ENCODE measurements at places on chromosomes 7 and 10.

GRCh38 chr7:134024739-134025138 is 102.4 kb upstream of the LRGUK start:
- DNase-seq = no peak

GRCh38 chr10:609262-609658 is 80.2 kb downstream of the DIP2C start:
- DNase-seq = no peak

- no peak for DNase-seq
Measured at GRCh38 chr10:36183056-36183455, 541.0 kb upstream of the FZD8 start.

- DNase-seq = no peak
Measured at GRCh38 chr10:5553400-5554170, 28.8 kb downstream of the CALML3 start.

DNA sequence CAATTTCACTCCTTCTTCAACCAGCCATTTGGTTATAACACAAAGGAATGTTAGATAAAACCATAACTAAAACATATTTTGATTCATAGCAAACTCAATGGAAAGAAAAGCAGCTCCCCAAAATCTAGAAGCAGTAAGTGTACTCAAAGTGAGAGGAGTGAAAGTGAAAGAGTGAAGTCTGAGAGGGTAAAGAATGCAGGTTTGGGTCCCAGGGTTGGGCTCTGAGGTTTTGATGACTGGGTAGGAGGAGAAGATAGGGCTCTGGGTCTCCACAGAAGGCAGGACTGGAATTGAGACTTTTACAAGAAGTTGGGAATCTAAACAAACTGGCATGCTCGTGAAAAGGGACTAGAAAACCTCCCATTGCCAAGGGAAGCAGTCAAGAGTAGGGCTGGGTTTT is 85.4 kb upstream of the RSU1 start:
- DNase-seq = no peak

DNA sequence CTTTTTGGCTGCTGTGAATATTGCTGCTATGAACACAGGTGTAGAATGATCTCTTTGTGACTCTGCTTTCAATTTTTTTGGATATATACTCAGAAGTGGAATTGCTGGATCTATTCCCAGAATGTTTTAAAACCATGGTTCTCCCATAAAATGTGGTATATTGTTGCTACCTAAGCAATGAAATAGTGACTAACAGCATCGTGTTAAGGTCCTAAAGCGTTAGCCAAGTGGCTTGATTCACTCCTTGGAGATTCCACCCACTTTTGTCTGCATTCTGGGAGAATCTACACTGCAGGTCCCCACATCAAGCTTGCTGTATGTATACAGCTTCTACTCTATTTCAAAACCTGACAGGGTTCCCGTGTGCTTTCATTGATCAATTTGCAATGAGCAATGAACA is 105.6 kb downstream of the CDK6 start:
- DNase-seq = no peak

DNA sequence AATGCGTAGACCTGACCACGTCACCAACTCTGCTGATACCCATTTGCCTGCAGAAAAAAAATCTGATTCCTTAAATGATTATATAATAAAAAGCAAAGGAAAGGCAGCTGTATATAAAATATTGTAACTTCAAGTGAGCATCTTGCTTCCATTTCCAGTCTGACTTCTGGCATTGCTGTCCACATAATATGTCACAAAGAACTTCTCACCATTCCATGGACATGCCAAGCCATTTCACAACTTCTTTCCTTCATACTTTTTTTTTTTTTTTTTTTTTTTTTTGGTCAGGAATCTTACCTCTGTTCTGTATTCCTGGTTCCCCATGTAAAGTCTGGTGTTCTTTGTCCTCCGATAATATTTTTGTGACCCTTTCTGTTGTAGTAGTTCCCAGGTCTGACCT is 165.5 kb downstream of the SND1 start:
- DNase-seq = no peak

DNA sequence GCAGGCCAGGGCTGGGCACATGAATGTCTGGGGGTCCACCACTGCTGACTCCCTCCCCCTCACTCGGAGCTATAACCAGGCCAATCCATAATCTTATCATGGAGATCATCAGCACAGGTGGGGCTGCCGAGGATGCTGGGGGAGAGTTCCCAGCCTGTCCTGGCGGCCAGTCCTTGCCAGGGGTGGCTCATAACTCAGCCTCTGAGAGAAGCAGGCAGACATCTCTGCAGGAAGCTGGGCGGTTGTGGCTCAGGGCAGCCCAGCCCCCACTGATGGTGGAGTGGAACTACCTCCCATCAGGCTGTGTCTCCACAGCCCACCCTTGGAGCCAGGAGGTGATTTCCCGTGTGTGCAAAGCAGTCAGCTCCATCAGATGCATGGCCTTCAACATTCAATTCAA is 109.4 kb upstream of the ZNF92 start:
- DNase-seq = no peak
